Activated CD4-positive, alpha-beta T cell treated with anti-CD3 and anti-CD28 coated beads, Interleukin-2, amount 50 U/mL, for 1 hour (primary cell): ENCODE measurements at places on chromosomes 11 and 22.

DNA sequence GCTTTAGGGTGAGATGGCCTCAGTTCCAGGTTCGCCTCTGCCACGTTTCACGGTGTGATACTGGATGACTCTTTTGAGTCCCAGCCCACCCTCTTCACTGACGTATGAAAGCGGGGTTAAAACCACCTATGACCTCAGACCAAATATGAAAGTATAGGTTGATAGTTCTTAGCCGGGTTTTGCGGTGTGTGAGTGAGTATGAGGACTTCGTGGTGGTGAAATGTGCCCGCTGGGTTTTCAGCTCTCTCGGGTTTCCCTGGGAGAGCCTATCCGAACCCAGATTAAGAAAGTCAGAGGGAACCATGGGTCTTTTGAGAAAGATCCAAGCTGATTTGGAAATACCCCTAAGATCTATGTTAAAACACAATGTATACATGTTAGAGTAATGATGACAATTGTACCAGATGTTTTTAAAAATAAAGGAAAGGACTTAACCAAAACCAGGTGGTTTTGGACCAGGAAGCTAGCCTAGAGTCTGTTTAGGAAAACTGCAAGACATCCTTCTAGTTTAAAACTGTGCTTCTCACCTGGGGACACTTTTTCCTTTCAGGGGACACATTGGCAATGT, 25.8 kb upstream of the ST3GAL4 start:
- no peak for DNase-seq

DNA sequence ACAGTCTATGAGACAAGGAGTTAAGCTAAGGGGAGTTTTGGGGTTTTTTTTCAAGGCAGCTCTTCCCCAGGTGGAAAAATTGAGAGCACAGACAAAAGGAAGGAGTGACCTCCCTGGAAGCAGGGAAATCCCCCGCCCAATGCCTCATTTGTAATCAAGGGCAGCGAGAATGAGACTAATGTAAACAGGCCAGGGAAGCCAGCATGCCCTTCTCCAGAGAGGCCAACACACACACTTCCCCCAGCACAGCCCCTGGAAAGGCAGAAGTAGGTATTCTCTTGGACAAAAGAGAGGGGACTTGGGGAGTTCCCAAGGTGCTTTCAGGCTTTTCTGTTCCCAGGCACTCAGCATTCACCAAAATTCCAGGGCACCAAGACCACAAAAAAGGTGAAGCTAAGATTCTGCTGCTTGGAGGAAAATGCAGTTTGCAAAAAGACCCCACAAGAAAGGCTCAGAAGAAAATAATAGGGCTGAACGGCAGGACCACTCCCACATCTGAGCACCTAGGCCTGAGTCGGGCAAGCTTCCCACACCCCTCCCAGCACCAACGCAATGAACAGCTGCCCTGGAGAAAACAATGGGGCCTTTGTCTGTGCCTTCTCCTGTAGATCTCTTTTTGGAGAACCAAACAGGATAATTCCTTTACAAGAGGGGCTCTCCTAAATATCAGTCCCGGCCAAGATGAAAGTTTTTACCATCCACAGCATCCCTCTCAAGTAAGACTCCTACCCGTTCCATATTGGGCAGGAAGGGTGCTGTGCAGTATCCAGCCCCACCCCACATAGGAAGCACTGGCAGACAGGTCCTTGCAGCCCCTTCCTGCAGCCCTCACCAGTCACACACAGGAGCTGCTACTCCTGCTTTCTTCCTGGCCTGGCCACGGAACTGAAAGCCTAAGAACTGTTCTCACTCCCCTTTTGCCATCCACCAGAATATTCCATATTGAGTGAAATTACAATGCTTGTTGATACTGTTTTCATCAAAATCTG, 70.7 kb upstream of the AKIP1 start:
- no peak for DNase-seq

GRCh38 chr11:82631722-82632630, 101.7 kb downstream of the FAM181B start:
- DNase-seq = no peak

DNA sequence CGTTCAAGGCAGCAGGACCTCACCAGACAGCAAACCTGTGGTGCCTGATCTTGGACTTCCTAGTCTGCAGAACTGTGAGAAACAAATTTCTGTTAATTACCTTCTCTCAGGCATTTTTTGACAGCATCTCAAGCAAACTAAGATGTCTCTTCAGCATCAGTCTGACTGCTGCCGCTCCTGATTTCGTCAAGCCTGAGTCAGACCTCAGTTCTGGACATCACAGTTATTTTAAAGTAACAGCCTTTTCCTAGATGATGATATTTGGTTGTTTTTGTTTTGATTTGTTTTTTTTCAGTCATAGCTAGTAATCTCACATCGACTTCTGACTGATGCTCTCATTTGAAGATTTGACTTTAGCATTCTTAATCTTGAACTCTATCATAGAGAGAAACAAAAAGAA, 71.9 kb downstream of the BLID start:
- DNase-seq = no peak

- no peak for DNase-seq
Measured at GRCh38 chr11:108734283-108734682, 69.4 kb downstream of the DDX10 start.

DNA sequence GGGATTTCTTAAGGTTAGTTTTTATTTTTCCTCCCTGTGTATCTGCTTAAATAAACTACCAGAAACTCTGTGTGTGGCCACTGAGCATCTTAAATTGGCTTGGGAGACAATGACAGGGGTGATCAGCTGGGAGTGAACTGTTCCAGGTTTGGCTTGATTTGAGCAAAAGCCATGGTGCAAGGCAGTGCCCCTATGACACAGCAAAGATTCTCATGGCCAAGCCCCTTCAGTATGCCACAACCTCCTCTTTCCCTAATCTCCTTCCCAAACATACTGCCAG, 370.5 kb downstream of the SOX6 start:
- DNase-seq = no peak

DNA sequence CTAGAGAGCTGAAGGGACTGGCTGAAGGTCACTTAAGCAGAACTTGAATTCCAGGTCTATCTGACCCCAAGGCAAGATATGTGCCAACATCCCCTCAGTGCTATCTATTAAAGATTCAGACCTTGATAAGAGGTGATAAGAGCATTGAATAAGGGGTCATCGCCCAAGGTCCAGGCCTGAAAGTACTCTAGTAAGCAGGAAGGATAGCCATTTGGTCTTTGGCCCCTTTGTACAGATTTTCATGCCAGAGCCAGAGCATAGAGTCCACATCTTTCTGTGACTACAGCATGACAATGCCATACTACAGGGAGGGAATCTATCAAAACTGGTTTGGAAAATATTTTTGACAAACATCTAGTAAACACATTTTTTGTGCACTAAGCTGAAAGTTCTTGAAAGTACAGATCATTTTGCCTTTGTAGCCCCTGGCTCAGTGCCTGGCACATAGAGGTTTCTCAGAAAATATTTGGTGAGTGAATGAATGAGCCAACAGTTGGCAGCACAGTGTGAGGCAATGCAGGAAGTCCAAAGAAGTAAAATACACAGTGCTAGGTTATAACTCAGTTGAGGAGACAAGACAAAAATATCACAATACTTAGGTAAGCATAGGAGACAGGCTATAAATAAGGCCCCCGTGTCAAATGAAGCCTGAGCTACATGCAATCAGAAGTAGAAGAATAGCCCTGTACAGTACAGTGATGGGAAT, 15.1 kb upstream of the RRAS2 start:
- no peak for DNase-seq

- DNase-seq = no peak
Measured at GRCh38 chr11:17682848-17683247, 36.5 kb upstream of the MYOD1 start.

DNA sequence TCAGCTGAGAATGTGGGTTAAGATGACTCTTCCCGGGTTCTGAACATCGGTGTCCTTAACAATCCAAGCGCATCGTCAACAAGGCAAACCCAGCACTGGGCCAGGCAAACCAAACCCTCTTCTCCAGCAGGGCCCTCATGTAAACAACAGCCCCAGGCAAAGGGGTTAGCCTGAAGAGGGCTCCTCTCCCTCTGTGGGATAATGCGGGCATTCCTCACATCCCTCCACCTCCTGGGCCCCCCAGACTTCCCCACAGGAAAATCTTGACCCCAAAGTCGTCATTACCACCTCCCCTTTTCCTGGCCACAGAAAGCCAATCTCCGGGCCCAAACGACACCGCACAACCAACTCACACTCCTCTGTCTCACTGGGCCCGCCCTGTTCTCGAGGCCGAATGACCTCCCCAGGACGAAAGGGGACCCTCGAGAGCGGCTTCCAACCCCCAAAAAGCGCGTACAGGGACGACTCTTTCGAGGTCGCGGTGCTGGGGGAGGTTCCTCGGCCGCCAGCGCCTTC, 566 bp downstream of the DDB1 start:
- DNase-seq = no peak

DNA sequence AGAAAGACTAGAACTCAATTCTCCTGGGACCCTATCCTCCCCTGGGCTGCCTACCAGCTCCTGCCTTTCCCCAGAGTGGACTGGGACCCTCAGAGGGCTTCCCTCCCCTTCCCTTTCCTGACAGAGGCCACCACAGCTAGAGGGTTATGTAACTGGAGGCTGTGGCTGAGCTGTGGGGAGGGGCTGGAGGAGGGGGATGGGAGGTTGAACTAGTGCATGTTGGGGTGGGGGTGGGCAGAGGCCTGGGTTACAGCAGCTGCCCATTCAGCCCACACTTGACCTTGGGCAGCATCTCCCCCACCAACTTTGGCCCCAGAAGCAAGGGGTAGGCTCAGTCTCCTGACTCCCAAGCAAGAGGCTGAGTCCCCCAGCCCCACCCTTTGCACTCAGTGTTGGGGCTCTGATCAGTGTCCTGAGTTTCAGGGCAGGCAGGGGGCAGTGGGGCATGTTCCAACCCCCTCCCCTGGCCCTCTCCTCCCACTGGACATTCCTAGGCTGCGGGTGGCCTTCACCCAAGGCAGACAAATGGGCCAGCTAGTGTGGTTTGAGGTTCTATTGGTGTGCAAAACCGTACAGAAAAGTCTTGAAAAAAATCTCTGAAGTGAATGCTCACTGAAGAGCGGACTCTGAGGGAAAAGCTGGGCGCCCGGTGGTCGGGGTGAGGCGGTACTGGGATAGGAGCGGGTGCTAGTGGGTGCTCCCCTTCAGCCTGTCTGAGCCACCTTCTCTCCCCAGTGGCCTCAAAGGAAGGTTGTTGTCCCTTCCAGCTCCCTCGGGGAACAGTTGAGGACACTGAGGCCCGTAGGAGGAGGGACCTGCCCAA, 3.8 kb downstream of the KCNC1 start:
- DNase-seq = no peak

- peak; percentile 84 for DNase-seq
Measured at GRCh38 chr11:18720808-18721560, 5.0 kb downstream of the IGSF22 start.
